Activated naive CD4-positive, alpha-beta T cell treated with Interleukin-2 at 50 U/mL for 16 hours (primary cell): ENCODE measurements at places on chromosomes 4 and X.

DNA sequence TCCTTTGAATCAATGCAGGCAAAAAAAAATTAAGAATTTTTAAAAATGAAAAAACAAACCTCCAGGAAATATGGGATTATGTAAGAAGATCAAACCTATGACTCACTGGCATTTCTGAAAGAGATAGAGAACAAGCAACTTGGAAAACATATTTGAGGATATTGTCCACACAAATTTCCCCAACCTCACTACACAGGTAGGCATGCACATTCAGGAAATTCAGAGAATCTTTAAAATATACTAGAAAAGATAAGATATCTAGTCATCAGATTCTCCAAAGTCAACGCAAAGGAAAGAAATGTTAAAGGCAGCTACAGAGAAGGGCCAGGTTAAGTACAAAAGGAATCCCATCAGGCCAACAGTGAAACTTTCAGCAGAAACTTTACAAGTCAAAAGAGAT is 85.6 kb downstream of the ANTXR2 start:
- DNase-seq: no peak

- peak; percentile 59 for DNase-seq
These were observed 783 bp downstream of the RBPJ start for GRCh38 chr4:26321373-26322221.

DNA sequence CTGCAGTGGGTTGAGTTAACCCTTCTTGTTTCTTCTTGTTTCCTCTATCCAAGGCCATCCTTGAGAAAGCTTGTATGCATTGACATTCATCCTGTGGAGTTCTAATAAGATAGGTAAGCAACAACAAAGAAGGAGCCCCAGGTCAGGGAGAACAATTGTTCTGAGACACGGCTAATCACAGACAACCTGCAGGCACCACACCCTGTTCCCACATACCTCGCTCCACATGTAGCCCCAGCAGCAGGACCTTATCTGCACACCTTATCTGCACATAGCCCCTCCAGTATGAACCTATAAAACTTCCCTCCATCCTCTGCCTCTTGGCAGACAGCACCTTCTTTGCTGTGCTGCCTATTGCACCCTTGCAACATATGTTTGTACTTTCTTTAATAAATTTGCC is 129.1 kb downstream of the MSL3 start:
- DNase-seq: no peak

GRCh38 chrX:39759526-39760224 is 338.1 kb downstream of the BCOR start:
- no peak for DNase-seq

DNA sequence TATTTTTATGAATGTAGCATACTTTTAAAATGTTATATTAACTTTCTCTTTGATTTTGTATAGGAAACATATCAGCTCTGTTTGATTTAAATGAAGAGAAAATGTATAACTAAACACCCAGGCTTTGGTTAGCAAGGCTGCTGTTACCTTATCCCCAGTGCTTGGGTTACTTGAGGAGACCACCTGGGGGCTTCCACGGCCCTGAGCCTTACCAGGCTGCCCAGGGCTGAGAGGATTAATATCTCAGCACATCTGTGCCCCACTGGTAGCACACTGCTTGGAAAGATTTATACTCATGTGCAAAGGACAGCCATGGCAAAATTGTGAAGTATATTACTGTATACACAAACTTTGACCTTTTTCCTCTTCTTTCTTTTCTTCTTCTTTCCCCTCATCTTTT is 752.9 kb downstream of the RAPGEF2 start:
- DNase-seq: no peak

- DNase-seq: no peak
These were observed 119.2 kb downstream of the IRF2 start for GRCh38 chr4:184355111-184355604.

GRCh38 chr4:133314991-133315390 is 165.9 kb downstream of the PCDH10 start:
- DNase-seq: no peak

GRCh38 chr4:159010563-159011260 is 92.2 kb upstream of the RAPGEF2 start:
- no peak for DNase-seq

GRCh38 chr4:176464748-176465147 is 145.0 kb downstream of the SPCS3 start:
- DNase-seq: no peak

DNA sequence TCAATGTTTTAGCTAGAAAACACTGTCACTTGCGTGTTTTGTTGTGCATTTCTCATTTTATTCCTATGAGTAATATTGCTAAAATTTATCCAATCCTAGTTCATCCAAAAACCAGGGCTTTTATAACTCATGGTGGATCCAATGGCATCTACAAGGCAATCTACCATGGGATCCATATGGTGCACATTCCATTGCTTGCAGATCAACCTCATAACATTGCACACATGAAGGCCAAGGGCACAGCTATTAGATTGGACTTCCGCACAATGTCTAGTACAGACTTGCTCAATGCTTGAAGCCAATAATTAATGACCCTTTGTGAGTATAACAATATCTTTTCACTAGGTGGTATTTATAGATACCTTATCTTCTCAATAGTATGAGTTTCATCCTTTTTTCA is 57.2 kb upstream of the UGT2B7 start:
- no peak for DNase-seq

- DNase-seq: peak; percentile 49
These were observed 112.0 kb upstream of the TBL1X start for GRCh38 chrX:9352694-9353411.

GRCh38 chrX:77694491-77694890 is 91.5 kb downstream of the ATRX start:
- no peak for DNase-seq

DNA sequence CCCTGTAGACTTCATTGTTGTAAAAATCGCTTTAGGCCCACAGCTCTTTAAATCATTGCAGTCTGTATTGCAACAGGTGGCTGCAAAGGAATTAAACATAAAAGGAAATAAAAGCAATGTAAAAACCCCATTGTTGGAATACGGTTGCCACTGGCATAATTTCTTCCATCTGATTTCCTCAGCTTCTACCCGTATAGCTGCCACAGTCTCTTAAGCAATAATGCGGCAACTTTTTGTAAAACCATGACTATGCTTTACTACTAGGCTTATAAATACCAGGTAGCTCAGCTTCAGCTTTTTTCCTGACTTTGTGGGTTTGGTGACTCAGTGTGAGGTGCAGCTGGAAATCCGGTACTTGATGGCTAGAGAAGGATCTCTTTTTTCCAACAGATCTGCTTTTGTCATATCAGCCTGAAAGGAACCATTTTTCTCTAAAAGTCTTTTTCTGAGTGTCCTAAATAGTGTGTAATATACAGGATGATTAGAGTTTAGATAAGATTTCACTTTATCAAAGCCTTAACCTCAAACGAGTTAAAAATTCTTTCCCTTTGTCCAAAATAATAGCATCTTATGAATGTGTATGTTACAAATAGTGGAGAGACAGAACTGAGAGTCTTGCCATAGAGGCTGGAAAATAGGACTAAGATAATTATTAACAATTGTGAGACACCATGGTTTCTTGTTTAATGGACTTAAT is 268.0 kb downstream of the ADGRL3 start:
- no peak for DNase-seq

DNA sequence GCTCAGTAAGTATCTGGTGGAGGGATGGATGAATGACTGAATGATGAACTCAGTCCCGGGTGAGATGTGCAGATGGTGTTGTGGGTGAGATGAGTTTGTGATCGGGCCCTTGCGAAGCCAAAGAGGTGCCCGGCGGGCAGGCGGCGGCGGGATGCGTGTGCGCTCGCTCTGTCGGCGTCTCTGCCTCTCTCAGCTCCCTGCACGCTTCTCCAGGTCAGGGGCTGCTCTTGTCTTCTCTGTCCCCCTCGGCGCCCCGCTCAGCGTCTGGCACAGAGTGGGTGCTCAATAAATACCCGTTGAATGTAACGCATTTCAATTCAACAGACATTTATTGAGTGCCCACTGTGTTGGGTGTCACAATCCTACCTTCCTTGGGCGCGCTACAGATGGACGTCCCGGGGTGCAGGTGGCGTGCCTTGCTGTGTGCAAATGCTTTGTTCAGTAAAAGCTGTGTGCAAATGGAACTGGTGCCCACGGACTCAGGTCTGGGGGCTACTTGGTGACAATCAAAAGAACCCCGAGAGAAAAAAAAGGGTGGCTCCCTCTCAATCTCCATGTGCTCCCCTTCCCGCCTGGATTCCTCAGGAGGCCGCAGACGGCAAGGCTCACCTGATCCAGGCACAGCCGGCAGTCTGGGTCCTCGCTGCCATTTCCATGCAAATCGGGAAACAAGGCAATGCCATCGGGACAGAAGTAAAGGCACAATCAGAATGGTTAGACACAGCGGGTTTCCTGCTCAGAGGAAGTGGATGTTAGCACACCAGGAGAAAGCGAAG is 65.6 kb upstream of the AFAP1 start:
- DNase-seq: no peak

GRCh38 chr4:153593161-153593560 is 90.9 kb upstream of the TLR2 start:
- no peak for DNase-seq

DNA sequence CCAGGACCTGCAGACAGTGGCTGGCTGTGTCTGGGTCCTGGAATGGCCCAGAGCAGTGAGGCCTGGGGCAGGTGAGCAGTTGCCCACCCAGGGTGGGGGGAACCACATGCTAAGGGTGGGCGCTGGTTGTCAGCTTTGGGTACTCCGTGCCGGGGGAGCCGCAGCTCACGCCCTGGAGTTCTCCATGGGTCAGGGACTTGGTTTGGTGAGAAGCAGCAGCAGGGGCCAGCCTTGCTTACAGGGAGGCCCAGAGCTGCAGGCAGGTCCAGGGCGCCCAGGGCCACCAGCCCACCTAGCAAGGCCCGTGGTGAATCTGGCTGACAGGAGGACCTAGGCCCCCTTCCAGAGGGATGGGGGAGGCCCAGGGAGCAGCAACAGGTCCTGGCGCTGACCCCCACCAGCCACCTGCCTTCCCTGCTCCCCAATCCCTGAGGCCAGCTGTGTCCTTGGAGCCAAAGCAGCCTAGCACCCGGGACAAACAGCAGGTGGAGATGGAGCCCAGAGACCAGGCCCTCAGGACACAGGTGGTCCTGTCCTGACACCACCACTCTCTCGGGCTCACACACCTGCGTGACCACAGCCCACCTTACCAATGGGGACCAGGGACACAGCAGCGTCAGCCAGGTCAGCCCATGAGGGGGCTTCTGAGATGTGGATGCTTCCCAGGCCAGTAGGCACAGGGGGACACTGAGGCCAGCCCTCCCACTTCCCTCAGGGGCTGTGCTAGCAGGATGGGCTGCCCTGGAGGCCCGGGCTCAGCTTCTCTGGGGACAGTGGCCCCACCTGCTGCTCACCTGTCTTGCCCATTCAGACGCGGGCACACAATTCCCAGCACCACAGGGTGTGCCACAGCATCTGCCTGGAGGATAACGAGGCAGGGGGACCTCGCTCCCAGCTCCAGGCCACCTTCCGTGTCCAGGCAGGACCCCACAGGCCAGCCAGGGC is 3.5 kb downstream of the MXD4 start:
- DNase-seq: no peak

GRCh38 chr4:22202246-22202974 is 253.8 kb upstream of the KCNIP4 start:
- DNase-seq: no peak

DNA sequence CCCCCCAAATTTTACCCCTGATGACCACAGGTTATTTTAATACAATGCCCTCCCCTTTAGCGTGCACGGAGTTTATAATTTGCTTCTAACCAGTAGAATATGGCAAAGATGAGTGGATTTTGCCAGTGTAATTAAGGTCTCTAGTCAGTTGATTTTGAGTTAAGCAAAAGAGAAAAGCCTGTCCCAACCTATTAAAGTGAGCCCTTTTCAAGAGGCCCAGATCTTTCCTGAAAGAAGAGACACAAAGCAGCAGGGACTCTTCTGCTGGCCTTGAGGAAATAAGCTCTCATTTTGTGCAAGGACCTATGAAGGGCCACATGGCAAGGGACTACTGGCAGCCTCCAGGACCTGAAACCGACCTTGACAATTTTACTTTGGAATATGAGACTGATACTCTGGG is 61.9 kb upstream of the GABRG1 start:
- no peak for DNase-seq

DNA sequence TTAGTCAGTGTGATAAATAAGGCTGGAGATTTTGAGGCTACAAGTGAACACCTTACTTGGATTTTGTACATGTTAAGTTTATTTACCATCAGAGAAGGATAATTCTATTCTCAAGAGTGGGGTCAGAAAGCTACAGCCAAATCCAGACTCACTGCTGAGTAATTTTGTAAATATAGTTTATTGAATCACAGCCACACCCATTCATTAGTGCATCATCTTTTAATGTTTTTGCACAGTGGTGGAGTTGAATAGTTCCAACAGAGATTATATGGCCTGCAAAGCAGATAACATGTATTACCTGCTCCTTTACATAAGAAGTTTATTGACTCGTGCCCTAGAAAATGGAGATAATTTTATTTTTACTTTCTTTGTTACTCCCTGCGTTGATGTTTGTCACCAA is 60.4 kb downstream of the PCDH18 start:
- DNase-seq: no peak

- no peak for DNase-seq
These were observed 95.2 kb upstream of the NAP1L5 start for GRCh38 chr4:88792821-88793220.

- DNase-seq: no peak
These were observed 104.6 kb upstream of the KLF3 start for GRCh38 chr4:38559374-38559773.

- peak; percentile 83 for DNase-seq
These were observed 160.9 kb downstream of the SMIM20 start for GRCh38 chr4:26074712-26075430.
